COR-L47 (cell line): ENCODE measurements at places on chromosomes 11 and 22.

- no peak for DNase-seq
These were observed 11.5 kb downstream of the BMAL1 start for GRCh38 chr11:13289081-13289480.

- peak; percentile 18 for DNase-seq
These were observed 81.9 kb downstream of the MN1 start for GRCh38 chr22:27719535-27720227.

GRCh38 chr11:34275486-34275885 lies 82.3 kb downstream of the ABTB2 start:
- DNase-seq = no peak

- DNase-seq = no peak
These were observed 1.3 kb downstream of the RAB38 start for GRCh38 chr11:88173956-88174355.

GRCh38 chr11:62103986-62104385 lies 19.8 kb upstream of the INCENP start:
- no peak for DNase-seq

- DNase-seq = no peak
These were observed 12.0 kb upstream of the DENND5A start for GRCh38 chr11:9277176-9277575.
